Urinary bladder (tissue), 4 donors: ENCODE measurements at places on chromosomes 2 and 18. TPM values are rescaled to one million over a fixed set of nuclear protein-coding genes. Genes with fewer than 3 reads are reported as not detected.

Gene C2orf80
- total RNA-seq = 0.37 TPM

Gene PIEZO2
- 78.1 TPM for total RNA-seq

Gene QPCT
- total RNA-seq = 7.9 TPM

Gene CHCHD5
- 3.4 TPM for total RNA-seq

Gene CIB4
- total RNA-seq = not detected

Gene FAM237A
- total RNA-seq = not detected

Gene POTEJ
- total RNA-seq = not detected

Gene EMX1
- total RNA-seq = not detected

Gene C2orf78
- not detected for total RNA-seq

Gene DYNAP
- total RNA-seq = not detected

Gene ZNF521
- 58.3 TPM for total RNA-seq

Gene ZC3H6
- total RNA-seq = 18.4 TPM
